ENCODE measurements at places on chromosomes 3 and 15. TPM values are rescaled to one million over a fixed set of nuclear protein-coding genes. Genes with fewer than 3 reads are reported as not detected.

- no peak for DNase-seq
Measured at GRCh38 chr15:68385240-68385561, 46.8 kb downstream of the ITGA11 start.

Gene CD276
- 41.6 TPM for total RNA-seq

Gene FMN1
- total RNA-seq: 36.2 TPM

Gene IRAK2
- total RNA-seq: 3.4 TPM

- DNase-seq: no peak
Measured at GRCh38 chr15:48244921-48245320, 38.8 kb downstream of the SLC12A1 start.

DNA sequence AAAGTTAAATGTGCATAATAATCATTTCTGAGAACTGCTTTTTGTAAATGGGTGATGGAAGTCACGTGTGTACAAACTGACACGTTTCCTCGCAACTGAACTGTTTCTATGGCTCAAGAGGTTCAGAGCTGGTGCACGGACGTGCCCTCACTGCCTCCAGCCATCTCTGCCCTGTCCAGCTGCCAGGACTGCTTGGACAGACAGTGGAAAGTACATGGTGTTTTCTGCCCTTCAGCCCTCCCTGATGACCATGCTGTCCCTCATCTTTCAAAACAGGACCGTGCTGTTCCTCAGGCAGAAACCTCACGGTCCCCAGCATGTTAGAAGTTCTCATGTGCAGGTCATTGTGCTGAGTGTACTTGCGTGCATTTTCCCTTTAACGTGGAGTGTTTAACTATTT lies 38.7 kb downstream of the GJD2 start:
- DNase-seq: no peak

GRCh38 chr3:55683666-55684270 lies 196.7 kb upstream of the WNT5A start:
- no peak for DNase-seq

Gene RARRES1
- 63.5 TPM for total RNA-seq

Gene A4GNT
- not detected for total RNA-seq

GRCh38 chr15:87871731-87872320 lies 384.7 kb downstream of the NTRK3 start:
- DNase-seq: no peak

Gene TMCC1
- total RNA-seq: 35.7 TPM

Gene GABRR3
- total RNA-seq: not detected

DNA sequence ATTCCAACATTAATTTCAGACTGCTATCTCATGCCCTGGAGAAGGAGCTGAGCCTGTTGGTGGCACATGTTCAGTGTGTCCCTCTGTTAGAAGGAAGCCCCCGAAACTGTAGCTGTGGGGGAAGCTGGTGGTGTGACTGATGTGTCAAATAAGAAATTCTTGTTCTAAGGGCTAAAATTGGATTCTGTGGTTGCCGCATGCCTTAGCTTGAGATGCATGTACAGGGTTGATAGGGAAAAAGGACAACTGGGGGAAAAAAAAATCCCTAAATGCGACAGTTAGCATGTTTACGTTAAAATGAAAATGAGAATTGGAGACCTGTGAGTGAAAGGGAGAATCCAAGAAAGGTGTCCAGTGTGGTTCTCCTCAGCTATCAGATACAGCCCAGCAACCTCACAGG lies 58.6 kb downstream of the MED12L start:
- DNase-seq: no peak

Gene HYPK
- 10.4 TPM for total RNA-seq

Gene HDAC11
- total RNA-seq: 27.1 TPM

- DNase-seq: no peak
Measured at GRCh38 chr15:82159922-82160321, 102.6 kb downstream of the EFL1 start.

Gene PRTG
- total RNA-seq: 1.3 TPM

- no peak for DNase-seq
Measured at GRCh38 chr3:154926721-154927120, 153.4 kb upstream of the MME start.

DNA sequence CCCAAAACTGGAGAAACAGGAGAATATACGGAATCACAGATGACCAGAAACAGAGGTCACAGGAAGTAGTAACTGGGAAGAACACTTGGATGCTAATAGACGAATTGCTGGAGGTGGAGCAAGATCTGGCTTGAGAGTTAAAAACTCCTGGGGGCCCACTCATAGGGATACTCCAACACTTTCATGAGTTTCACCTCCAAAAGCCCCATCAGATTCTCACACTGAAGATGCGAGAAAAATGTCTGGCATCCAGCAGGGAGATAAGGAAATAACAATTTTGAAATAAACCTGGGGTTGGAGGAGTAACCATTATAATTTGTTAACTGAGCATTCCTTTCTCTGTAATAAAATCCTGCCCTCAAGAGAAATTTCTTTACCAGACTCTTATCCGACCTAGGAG lies 154.0 kb downstream of the ANXA2 start:
- DNase-seq: no peak

DNA sequence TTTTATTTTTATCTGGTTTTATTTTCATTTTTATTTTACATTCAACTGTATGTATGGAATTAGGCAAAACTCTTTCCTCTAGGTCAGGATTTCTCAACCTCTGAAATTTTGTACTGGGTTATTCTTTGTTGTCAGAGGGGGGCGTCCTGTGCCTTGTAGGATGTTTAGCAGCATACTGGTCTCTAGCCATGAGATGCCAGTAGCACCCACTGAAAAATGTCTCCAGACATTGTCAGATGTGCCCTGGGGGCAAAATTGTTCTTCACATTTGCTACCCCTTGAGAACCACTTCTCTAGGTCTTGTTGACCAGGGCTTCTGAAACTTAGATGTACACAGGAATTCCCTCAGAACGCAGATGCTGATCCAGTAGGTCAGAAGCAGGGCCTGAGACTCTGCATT lies 5.4 kb downstream of the CHRNA5 start:
- no peak for DNase-seq

DNA sequence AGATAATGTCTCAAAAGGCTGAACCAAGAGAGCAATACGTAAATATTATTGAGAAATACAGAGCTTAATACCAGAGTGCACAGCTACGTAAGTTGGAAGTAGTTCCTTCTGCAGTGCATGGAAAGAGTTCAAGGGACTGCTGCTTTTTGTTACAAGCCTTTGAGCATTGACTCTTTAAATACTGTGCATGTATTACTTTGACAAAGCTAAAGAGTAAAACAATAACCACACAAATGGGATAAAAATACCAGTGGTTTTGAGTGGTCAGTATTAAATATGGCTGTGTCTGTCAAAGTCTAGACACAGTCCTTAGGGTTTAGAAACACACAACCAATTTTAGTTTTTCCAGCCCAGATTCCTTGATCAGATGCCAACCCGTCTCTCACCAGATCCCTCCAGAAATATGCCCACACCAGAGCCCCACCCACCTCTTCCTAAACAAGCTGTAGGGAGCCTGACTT lies 62.1 kb downstream of the SSR3 start:
- DNase-seq: no peak

DNA sequence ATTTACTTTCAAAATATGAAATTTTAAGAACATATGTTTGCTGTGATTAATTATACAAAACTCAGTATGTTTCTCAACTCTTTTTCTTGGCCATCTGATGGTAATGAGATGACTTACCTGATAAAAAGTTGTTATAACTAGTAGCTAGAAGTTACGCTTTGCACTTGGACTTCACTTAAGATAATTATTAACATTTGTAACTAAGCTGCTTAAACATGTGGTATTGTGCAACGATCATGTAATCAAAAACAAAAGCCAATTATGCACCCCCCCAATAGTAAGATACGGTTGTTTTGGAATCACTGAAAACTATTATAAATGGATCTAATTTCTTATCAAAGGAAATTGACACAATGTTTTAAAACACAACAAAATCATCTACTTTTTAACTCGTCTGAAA lies 342.9 kb downstream of the CNTN3 start:
- no peak for DNase-seq

Gene LOXL1
- total RNA-seq: 2.5 TPM

DNA sequence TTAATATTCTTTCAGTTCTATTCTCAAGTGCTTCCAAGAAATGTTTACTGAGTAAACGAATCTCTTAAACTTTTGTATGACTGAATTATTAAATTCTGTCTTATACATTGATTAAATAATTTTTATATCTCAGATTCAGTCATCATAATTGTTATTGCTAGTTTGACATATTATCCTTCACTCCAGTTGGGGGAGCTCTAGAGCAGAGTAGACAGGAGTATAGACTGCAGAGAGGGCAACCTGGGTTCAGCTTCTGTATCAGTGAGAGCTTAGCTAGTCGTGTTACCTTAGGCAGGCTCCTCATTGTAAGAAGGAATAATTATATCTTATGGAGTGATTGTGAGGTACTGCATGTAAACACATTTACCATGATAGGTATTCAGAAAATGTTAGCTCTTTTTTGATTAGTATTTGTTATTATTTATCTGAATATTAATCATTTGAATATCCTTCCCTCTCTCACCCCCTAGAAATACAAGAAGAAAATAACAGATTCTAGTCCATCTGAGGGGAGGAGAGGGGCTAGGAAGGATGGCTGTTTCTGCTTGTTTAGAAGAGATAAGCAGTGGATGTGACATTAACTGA lies 31.0 kb upstream of the ZCWPW2 start:
- no peak for DNase-seq

GRCh38 chr3:11932636-11933035 lies 71.6 kb upstream of the SYN2 start:
- DNase-seq: no peak

- no peak for DNase-seq
Measured at GRCh38 chr15:100703032-100703578, 100.7 kb downstream of the ASB7 start.

Measured in left colon (tissue), 2 donors.